ENCODE measurements at places on chromosomes 3 and 15.

DNA sequence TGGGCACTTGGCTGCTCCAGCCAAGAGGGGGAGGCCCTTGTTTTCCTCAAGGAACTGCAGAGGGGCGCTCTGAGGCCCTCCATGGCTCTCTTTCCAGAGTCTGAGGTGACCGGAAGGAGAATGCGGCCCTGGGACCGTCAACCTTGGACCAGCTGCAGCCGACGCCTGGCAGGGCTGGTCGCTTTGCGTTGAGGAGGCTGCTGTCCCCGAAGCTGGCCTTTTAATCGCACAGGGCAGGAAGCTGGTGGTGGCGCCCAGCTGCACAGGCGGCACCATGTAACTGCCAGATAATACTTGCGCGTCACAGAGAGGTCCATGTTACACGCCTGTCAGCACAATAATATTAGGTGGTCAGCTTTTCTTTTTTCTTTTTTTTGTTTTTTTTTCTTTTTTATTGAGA is 875 bp upstream of the HLTF start:
- no peak for DNase-seq

- DNase-seq = no peak
Measured at GRCh38 chr15:33360886-33361285, 50.1 kb downstream of the RYR3 start.

DNA sequence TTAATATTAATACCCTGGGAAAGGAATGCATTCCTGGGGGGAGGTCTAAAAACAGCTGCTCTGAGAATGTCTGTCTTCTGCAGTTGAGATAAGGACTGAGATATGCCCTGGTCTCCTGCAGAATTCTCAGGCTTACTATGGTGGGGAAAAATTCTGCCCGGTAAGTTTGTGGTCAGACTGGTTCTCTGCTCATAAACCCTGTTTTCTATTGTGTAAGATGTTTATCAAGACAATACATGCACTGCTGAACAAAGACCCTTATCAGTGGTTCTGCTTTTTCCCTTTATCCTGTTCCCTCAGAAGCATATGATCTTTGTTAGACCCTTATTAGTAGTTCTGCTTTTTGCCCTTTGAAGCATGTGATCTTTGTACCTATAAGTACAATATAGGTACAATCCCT is 494.6 kb downstream of the CNTN6 start:
- DNase-seq = no peak

GRCh38 chr3:194475978-194476377 is 10.8 kb downstream of the ATP13A3 start:
- no peak for DNase-seq

- DNase-seq = no peak
Measured at GRCh38 chr3:42505849-42506410, 3.5 kb downstream of the VIPR1 start.

DNA sequence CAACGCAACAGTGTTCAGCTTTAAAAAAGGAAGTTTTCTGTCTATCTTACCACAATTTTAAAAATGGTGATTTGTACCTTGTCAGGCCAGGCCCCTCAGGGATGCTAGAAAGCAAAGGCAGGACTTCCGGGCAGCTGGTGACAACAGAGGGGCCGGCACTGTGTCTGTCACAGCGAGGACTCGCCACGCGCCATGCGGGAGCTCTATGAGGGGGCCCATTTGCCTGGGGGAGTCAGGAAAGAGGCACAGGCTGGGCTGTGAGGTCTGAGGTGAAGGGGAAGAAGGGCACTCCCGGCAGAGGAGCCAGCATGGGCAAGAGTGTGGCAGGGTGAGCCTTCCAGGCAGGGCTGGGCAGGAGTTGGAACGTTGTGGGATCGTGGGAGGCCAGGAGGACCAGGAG is 7.0 kb downstream of the IQSEC1 start:
- no peak for DNase-seq

GRCh38 chr15:40940296-40940801 is 11.2 kb downstream of the DLL4 start:
- DNase-seq = no peak

GRCh38 chr3:60912142-60912541 is 339.1 kb downstream of the FHIT start:
- DNase-seq = no peak

- DNase-seq = peak; percentile 53
Measured at GRCh38 chr3:70120357-70120966, 120.9 kb downstream of the SAMMSON start.

GRCh38 chr3:120416868-120417267 is 33.9 kb downstream of the FSTL1 start:
- DNase-seq = no peak

DNA sequence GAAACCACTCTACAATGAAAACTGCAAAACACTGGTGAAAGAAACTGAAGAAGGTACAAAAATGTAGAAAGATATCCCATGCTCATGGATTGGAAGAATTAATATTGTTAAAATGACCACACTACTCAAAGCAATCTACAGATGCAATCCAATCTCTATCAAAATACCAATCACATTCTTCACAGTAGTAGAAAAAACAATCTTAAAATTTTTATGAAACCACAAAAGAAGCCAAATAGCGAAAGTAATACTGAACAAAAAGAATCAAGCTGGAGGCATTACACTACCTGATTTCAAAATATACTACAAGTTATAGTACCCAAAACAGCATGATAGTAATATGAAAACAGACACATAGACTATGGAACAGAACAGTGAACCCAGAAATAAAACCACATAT is 36.9 kb downstream of the TXNRD3 start:
- DNase-seq = no peak

GRCh38 chr3:142935963-142936362 is 27.5 kb downstream of the PAQR9 start:
- DNase-seq = no peak

- DNase-seq = no peak
Measured at GRCh38 chr3:40681658-40682055, 156.9 kb downstream of the ZNF621 start.

DNA sequence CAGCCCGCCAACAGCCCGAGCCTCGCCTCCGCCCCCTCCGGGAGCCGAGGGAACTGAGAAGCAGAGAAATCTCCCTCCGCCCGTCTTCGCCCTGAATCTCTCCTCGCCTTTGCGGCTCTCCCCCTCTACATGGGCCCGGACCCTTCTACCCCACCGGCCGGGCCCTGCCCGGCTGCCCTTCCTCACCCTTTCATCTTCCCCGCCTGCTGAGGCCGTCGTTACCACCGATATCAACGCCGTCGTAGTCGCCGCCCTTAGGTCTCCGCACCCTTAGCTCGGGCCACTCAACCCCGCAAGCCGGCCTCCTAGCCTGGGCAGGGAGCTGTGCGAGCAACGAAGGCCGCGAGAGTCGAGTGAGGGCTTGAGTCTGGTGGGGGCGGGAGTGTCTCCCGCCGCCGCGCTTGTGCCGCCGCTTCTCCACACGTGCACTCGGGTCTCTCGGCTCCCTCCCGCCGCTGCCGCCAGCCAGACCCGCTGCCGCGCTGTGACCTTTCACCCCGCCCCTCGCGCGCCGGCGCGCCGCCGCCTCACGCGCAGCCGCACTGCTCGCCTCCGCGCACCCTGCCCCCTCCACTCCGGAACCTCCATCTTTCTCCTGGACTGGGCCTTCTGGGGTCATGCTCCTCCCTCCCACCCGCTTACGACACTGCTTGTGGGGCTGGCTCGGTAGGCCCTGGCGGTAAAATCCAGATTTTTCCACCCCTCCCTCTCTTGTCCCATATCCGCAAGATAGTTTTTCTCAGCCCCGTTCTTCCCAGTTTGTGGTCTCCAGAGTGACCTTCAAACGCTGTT is at the start of gene NAA50:
Gene NAA50, minus strand, starts transcription at position 494 of the 792 bp plus-strand sequence. Its CDS starts 300 bp downstream, at position 194.
- DNase-seq = peak; percentile 94

DNA sequence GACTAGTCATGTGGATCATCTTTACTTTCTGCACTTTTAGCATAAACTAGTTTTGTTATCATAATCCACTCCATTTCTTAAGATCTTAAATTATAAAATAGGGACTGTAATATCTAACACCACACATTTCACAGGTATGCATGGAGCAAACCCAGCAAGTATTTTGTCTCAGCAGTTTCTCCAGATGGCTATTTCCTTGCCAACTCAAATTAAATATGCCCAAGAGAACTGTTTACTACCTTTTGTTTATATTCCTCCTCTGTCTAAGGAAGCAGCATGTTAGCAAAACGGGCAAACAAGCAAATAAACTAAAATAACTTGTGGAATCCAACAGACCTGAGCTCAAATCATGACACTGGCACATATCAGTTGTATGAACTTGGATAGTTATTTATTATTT is 379.8 kb downstream of the LSAMP start:
- DNase-seq = no peak

DNA sequence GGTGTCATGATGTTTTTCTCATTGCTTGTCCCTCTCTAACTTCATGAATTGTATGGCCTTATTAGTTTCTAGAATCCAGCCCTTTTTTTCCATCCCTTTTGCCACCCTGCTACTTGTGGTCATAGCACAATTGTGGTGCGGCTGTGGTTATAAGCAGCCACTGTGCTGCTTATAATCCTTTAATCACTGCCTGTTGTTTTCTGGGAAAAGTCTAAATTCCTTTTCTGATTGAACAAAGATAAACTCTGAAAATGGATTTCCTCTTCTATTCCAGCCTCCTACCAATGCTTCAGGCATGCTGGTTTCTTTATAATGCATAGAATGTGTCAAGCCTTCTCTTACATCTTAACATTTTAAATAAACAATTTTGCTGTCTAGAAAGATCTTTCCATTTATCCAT is 319.5 kb downstream of the C3orf38 start:
- no peak for DNase-seq

DNA sequence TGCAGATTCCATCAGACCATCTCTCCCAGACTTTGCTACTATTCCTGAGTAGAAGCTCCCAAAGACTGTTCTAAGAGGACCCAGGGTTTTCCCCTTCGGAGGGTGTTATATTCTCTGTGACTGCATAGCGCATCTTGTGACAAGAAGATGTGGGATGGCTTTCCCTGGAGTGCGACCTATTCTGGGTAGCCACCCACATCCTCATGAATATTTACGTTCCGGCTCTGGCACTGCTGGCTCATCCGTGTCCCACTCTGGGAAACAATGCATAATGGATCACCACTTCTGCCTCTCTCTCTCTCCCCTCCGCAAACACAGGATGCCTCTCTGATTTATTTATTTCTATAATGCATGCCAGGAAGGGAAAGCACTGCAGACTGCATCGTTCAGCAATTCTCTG is 166.1 kb downstream of the PYDC2 start:
- DNase-seq = no peak

GRCh38 chr3:178381971-178382448 is 154.2 kb upstream of the KCNMB2 start:
- no peak for DNase-seq

Data from stimulated activated CD4-positive, alpha-beta T cell treated with anti-CD3 and anti-CD28 coated beads, Interleukin-4, amount 100 ng/mL, for 4 hours (primary cell).